ENCODE measurements at places on chromosomes 4 and X. TPM values are rescaled to one million over a fixed set of nuclear protein-coding genes. Genes with fewer than 3 reads are reported as not detected.

LAMP2 gene
- total RNA-seq = 60.1 TPM

SULT1B1 gene
- 0.96 TPM for total RNA-seq

- H3K36me3 ChIP-seq = no peaks in the 10 kb centered on the region
- DNase-seq = no peak
- no peak overlapping the region for H3K27ac ChIP-seq
- no peaks in the 10 kb centered on the region for H3K27me3 ChIP-seq
- peaks cover 11% of the 10 kb centered on the region for H3K4me1 ChIP-seq
These were observed 10.3 kb downstream of the FGF2 start for GRCh38 chr4:122836941-122837340.

DNA sequence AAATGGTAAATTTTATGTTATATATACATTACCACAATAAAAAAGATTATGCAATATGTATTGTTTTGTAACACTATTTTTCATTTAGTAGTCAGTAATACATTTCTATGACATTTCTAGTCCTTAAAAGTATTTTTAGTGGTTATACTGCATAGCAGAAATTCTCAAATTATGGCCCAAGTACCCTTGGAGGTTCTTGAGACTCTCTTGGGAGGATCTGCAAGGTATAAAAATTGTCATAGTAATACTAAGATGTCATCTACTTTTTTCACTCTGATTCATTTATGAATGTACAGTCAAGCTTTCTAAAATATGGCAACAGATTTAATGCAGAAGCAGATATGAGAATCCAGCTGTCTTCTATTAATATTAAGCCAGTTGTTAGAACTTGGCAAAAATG lies 138.6 kb upstream of the NAP1L5 start:
- no peaks in the 10 kb centered on the region for H3K36me3 ChIP-seq
- H3K27ac ChIP-seq = no peak overlapping the region
- no peak overlapping the region for H3K4me3 ChIP-seq

DNA sequence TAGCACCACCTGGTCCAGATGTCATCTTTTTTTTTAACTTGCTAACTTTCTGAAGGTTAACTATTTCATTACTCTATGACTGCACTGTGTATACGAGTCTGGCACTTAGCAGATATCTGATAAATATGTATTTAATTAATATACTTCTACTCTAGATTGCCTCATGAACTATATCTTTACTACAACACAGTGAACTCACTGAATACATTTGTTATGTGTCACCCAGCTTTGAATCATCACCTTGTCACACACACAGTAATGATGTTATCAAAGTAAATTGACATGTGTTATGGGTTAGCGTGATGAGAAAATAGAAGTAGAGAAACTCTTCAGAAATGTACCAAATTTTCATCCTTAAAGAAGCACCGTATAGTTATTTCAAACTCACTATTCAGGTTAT lies 419.3 kb upstream of the ADGRL3 start:
- no peaks in the 10 kb centered on the region for H3K27me3 ChIP-seq
- H3K4me1 ChIP-seq = no peaks in the 10 kb centered on the region
- no peaks in the 10 kb centered on the region for H3K36me3 ChIP-seq
- no peak overlapping the region for H3K4me3 ChIP-seq
- DNase-seq = no peak
- H3K27ac ChIP-seq = no peak overlapping the region

- no peak overlapping the region for H3K4me3 ChIP-seq
- H3K4me1 ChIP-seq = no peaks in the 10 kb centered on the region
- DNase-seq = no peak
- H3K27ac ChIP-seq = no peak overlapping the region
These were observed 3.8 kb upstream of the SERPINA7 start for GRCh38 chrX:106042296-106042695.

GRCh38 chrX:110847334-110847733 lies 51.7 kb upstream of the CHRDL1 start:
- no peaks in the 10 kb centered on the region for H3K4me1 ChIP-seq
- no peak for DNase-seq

GRCh38 chrX:119247702-119248101 lies 11.6 kb downstream of the PGRMC1 start:
- H3K4me1 ChIP-seq = no peaks in the 10 kb centered on the region
- no peaks in the 10 kb centered on the region for H3K27me3 ChIP-seq
- H3K4me3 ChIP-seq = no peak overlapping the region
- no peak overlapping the region for H3K27ac ChIP-seq
- DNase-seq = no peak

All from ascending aorta (tissue), 2 donors.